ENCODE measurements at places on chromosomes 4 and X.

GRCh38 chr4:52713456-52713937 lies 37.7 kb downstream of the ERVMER34-1 start:
- no peak for DNase-seq

DNA sequence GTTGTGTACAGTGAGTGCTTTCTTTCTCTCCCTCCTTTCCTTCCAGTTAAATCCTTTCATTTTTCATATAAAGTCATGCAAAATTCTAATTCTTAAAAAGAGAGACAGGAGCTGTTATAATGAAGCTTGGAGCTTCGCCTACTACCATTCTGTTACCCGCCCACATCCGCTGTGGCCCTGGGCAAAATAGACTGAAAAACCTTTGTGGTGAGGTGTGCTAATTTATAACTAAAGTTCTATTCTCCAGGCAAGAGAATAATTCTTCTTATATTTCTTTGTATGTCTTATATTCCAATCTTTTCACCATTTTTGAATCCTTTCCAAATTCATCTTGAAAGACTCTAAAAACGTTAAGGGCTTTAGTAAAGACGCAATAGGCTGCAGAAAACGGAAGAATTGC lies 7.0 kb downstream of the QRFPR start:
- DNase-seq, result no peak

DNA sequence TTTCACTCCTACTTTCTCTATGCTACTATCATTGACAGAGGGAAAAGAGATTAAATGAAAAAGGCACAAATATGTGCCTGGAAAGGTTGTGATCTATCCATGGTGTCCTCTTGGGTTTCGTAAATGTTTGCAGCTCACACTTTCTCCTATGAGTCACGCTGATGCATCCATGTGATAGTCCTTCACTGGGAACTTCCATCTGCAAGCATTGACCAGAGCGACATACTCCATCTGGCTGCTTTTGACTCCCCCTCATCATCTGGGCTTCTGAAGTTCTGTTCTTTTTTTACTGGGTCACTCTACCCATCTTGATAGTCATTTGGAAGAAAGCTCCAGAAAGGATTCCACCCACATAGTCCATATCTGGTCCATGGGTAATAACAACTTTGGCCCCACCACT lies 84.7 kb upstream of the NDST3 start:
- DNase-seq, result no peak

DNA sequence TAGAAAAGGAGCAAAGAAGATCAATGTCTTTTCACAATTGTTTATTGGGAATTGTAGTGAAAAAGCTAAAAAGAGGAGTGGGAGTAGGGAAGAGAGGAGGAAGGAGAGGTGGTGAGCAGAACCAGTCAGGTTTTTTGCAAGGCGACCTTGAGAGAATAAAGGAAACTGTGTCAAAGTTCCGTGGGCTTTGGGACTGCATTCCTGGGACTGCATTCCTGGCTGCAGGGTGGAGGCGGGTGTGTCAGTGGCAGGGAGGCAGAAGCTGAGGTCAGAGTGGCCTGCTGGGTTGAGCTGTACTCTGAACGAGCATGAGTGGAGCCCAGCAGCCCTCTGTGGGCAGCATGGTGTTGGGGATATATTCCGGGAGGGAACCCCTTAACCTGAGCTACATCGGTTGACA lies 66.8 kb upstream of the UCP1 start:
- no peak for DNase-seq

DNA sequence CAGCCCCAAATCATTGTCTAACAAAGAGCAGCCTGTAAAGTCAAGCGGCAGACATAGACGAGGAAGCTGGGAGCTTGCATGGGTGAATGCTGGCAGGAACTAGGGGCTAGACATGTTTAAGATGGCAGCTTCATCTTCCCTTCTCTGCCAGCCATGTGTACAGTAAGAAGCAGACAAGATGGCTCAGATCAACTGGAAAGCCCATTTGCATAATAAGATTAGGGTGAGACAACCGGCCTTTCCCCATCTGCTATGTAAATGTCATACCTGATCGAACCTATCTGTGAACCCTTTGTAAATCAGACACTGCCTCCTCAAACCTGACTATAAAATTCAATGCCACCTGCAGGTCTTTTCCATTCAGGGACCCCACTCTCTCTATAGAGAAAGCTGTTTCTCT lies 22.8 kb upstream of the HADH start:
- no peak for DNase-seq

DNA sequence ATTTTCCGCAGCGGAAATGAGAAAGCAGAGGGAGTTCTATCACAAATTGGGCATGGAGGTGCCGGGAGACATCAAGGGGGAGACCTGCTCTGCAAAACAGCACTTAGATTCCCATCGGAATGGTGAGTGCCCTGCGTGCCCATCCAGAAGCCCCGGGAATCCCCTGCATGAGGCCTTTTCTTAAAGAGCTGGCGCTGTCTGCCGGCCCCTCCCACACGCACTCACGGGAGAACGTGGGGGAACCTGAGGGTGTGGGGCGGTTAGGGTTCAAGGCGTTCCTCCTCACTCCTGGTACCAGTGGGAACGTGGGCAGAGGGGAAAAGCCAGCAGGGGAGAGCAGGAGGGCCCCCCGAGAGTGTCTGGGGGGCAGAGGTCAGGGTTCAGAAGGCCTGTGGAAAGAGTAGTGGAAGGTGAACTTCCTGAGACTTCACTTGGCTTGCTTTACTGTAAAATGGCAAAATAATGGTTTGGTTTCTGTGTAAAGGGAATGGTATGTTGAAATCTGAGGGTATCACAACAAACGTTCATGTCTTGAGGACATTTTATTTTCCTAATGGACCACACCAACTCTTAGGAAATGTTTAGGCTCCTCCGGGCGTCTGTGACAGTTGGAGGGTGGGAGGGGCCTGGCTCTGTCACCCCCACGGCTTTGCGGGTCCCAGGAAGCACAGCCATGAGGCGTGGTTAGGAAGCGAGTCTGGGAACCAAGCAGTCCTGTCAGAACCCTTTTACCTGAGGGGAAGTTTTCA lies 38.0 kb downstream of the PCGF3 start:
- DNase-seq, result no peak

DNA sequence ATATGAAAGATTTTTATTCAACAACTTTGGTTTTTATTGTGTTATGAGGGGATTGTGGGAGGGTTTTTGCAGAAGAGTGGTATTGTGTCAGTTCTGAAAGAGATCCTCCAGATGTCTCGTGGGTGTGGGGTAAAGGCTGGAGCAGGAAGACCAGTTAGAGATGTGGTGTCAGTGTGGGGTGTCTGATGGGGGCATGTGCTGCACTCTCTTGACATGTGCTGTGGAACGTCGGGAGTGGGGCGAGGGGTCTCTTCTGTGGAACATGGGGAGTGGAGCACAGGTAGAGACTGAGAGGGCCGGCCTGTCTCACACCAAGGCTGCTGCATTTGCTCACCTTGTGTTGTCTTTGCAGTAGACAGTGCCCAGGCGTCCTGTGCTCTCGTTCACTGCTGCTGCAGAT lies 37.6 kb downstream of the FAM193A start:
- DNase-seq, result no peak

DNA sequence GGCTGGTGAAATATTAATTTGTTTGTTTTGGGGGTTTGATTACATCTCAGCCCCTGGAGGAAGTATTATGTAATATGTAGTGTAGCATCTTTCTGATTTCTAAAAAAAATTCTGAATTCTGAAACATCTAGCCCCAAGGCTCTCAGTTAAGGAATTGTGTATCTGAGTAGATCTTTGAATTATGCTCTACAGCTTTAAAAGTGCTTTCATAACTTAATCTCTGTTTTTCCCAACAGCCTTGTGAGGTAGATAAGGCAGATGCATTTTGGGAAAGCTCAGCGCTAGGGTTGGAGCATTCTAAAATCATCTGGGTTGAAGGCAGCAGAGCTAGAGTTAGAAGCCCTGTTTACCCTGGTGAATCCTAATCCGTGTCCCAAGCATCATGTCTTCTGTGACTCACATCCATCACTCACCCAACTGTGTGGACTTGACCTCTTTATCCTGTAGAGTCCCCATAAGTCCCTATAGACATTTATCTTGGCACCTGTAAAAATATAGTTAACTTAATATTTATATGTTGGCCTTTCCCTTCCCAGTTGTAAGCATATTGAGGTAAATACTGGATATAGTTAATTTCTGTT lies 49.8 kb downstream of the FNIP2 start:
- DNase-seq, result no peak

- DNase-seq, result no peak
Measured at GRCh38 chr4:20520901-20521300, 179.4 kb upstream of the PACRGL start.

- DNase-seq, result no peak
Measured at GRCh38 chrX:74304016-74304415, at the start of gene ZCCHC13. Gene ZCCHC13, plus strand, starts transcription at chrX:74304180. Its CDS starts 87 bp downstream, at chrX:74304267.
